NCI-H1436 (cell line): ENCODE measurements at places on chromosomes 11 and 22.

DNA sequence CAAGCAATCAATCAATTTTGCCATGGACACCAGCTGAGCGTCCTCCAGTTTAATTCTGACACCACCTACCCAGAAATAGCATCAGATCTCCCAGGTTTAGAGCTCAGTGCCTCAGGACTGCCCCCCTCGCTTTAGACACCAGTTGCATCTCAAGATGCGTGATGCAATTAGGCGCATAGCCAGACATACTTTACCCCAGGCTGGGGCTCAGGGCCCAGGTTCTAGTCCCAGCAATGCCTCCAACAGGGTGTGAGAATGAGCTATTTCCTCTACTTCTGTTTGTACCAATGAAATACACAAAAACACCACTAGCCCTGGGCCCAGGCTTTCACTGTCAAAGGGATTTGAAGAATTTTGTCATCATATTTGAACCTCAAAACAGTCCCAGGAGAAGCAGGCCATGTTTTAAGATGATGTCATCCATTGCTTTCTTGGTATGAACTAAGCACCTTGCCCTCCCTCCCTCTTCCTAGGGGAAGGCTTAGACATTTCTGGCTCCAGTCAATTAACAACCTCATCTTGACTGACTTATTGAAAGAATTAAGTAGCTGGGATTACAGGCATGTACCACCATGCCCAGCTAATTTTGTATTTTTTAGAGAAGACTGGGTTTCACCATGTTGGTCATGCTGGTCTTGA is 61.5 kb upstream of the INCENP start:
- no peak for DNase-seq

- peak; percentile 74 for DNase-seq
These were observed at the start of gene PDE3B for GRCh38 chr11:14643697-14644225. PDE3B (plus strand) TSS chr11:14643804; CDS start chr11:14644076, 272 bp downstream.

GRCh38 chr11:14029971-14030920 is 67.7 kb downstream of the SPON1 start:
- no peak for DNase-seq

DNA sequence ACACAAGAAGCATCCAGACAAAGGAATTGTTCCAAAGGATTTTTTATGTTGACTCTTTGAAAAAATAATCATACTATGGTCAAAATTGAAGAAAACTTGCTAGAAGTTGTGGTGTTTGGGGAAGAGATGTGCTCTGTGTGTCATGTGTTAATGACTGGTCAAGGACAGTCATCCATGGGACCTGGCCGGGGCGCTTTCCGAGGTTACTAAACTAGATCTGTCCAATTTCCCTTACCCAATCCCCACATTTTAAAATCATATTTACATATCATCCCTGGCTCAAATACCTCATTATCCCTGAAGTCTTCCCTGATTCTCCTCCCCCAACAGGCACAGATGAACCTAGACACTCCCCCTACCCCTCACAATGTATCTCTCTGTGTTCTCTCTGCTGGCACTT is 289.4 kb downstream of the TENM4 start:
- DNase-seq: no peak

- no peak for DNase-seq
These were observed 45.8 kb upstream of the SLN start for GRCh38 chr11:107757661-107758060.
